H9 (cell line): ENCODE measurements at places on chromosomes 7 and 10. TPM values are rescaled to one million over a fixed set of nuclear protein-coding genes. Genes with fewer than 3 reads are reported as not detected.

DNA sequence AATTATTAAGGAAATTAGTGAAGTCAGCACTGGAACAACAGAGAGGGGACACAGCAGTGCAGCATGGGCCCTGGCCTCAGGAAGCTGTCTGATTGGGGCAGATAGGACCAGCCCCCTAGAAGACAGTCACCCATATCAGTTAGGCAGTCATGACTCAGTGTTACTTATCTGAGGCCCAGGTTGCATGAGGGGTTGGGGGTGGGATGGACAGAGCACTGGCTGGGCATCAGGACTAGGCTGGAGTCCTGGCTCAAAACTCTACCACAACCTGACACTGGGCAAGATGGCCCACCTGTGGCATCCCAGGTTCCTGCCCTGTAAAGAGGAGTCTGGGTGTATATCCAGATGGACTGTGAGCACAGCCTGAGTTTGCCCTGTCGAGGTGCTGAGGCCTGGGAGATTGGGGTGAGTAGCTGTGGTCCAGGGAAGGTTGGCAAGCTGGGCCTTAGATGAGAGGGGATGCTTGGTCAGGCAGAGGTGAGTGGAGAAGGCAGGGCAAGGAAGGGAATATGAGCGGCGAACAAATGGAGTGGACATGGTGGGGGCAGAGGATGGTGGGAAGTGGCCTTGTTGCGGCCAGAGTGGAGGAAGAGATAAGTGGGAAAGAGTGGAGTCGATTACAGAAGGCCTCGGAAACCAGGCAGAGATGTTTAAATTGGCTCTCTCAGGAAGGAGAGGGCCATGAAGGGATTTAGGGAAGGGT is 37.5 kb downstream of the HK1 start:
- DNase-seq = no peak
- H3K27ac ChIP-seq = no peak overlapping the region
- no peaks in the 10 kb centered on the region for H3K27me3 ChIP-seq
- H3K36me3 ChIP-seq = no peaks in the 10 kb centered on the region
- peaks cover 13% of the 10 kb centered on the region; the same call in 1 of the 2 replicates for H3K4me1 ChIP-seq

DNA sequence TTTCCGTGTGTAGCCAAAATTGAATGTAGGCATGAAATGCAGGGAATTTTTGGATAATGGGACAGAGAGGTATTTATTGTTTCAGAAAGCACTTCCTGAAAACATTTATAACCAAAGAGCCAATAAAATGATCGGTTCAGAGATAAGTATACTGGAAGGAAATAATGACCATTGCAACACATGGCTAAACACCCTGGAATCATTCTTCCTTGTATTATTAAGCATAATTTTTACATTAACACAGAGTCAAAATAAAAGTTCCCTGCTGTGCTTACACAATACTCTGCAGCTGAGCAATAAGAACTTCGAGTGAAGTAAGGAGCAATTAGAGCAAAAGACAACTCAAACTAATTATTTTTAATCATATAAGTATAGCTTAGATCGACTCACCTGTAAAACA is 648.3 kb downstream of the TNS3 start:
- DNase-seq = no peak
- no peaks in the 10 kb centered on the region for H3K36me3 ChIP-seq
- no peak overlapping the region for H3K27ac ChIP-seq

Gene FOXK1
- 14.4 and 14.8 TPM in 2 replicates for total RNA-seq

DNA sequence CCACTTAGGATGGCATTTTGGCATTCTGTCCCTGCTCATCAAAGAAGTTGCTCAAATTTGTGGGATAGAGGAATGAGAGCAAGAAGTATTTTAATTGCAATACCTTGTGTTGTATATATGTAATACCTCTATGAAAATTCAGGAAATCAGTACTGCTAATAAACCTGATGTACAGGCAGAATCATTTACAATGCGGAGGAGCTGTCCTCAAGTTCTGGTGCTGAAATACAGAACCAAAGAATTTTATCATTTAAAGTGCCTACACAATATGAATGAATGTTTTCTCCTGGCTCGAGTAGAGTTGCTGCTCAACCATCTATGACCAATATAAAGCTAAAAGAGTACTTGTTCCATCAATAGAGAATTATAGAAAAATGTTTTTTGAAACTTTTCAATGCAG is 305.8 kb downstream of the PLXNA4 start:
- peaks cover 3% of the 10 kb centered on the region; the same call in 1 of the 2 replicates for H3K4me1 ChIP-seq
- no peak overlapping the region for H3K4me3 ChIP-seq
- no peaks in the 10 kb centered on the region; the same call in 1 of the 2 replicates for H3K27me3 ChIP-seq
- DNase-seq = no peak
- H3K27ac ChIP-seq = no peak overlapping the region

DNA sequence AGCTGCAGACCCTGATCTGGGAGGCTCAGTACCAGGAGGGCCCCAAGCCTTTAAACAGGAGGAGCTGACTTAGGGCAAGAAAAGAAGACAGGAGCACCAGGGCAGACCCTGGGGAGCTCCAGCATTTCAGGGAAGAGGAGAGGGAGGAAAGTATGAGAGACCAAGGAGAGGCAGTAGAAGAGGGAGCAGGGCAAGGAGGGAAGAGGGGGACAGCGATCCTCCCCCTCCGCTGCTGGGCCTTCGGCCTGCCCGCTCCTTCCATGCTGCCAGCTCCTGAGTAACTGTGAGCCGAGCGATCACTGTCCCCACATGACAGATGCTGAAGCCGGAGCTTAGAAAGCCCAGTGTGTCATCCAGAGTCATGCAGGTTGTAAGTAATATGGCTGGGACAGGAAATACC is 65.9 kb downstream of the ALOX5 start:
- H3K27ac ChIP-seq = no peak overlapping the region
- DNase-seq = no peak
